Stimulated activated CD8-positive, alpha-beta memory T cell treated with anti-CD3 and anti-CD28 coated beads, Interleukin-4, amount 100 ng/mL, for 1 hour (primary cell): ENCODE measurements at places on chromosomes 2 and 18.

DNA sequence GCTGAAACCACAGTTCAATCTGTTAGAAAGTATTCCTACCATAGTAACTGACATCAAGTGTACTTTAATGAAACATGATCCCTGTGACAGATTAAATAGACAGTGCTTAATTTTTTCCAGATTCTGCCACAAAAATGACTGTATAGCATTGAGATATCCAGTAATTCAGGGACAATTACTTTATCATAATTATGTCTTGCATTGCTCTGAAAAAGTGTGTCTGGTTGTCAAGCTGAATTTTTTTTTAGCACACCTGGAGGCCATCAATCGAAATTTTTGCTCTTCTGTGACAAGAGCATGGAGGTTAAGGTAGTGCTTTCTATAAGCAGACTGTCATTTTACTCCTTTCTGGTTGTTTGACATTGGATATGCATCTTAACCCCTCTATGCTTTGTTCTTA is 1083.8 kb upstream of the NRXN1 start:
- no peak for DNase-seq

GRCh38 chr18:12321333-12321732 is 13.3 kb downstream of the TUBB6 start:
- DNase-seq: no peak

DNA sequence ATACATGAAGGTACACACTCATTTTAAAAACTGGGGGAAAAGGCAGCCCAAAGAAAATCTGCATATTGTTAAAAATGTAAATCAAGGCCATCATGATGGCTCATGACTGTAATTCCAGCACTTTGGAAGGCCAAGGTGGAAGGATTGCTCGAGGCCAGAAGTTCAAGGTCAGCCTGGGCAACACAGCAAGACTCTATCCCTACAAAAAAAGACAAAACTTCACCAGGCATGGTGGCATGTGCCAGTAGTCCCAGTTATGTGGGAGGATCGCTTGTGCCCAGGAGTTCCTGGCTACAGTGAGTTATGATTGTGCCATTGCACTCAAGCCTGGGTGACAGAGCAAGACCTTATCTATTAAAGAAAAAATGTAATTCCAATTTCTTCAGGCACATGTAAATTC is 34.6 kb upstream of the TMEM247 start:
- no peak for DNase-seq

DNA sequence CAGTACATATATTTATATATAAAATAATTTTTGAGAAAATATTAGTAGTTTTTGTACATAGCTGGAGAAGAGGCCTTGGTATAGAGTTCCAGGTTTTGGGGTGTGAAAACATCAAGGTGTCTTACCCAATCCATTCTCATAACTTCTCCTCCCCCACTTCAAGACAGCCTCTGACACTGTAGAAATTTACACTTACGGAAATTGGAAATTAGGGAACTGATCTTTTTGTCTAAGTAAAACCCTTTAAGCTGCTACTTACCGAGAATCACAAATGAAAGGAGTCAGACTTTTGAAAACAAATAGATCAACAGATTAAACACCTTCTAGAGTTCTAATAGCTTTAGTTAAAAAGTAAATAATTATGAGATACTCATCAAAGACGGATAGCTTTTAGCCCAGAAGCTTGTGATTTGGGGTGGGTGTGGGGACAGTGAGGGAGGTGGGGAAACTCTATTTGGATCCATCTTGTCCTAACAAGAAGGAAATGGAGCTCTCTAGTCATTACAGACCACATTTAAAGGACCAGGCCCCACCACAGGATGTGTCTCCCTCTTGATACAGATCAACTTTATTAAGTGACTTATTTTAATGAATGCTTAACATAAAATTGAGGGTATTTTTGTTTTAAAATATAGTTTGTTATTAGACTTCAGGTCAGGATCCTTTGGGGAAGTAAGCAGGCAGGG is 11.1 kb upstream of the FBXO11 start:
- no peak for DNase-seq

GRCh38 chr2:211367711-211368110 is 811.3 kb downstream of the CPS1 start:
- DNase-seq: no peak

DNA sequence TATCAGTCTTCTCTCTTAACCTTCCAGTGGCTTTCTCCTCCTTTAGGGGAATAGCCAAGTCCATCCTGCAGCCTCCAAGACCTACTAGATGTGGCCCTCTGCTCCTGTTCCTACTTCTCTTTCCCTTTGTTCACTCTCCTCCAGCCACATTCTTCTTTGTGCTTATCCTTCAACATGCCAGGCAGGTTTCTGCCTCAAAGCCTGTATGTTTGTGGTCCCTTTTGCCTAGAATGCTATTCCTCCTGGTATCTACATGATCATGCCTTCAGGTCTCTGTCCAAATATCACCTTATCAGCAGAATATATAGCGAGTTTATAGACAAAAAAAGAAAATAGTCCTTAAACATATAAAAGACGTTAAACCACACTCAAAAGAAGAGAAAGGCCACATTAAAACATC is 5.5 kb downstream of the LYG2 start:
- DNase-seq: no peak

GRCh38 chr2:181575024-181575649 is 81.8 kb downstream of the CERKL start:
- DNase-seq: no peak

DNA sequence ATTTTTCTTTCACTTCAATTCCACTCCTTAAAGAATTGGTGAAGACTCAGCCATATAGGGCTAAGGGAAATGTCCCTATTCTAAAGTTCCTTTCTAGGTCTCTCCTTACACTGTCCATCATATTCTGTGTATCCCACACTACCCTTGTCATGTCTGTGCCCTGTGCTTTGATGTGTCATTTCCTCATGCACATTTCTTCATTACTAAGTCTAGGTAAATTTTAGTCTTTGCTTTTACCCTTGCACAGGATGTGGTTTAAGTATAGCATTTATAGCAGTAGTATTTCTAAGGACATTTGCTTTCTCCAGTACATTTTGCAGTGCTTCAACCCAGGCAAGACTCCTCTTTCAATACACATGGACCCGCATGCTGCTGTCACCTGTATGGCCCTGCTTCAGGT is 221.5 kb upstream of the ACVR2A start:
- no peak for DNase-seq

DNA sequence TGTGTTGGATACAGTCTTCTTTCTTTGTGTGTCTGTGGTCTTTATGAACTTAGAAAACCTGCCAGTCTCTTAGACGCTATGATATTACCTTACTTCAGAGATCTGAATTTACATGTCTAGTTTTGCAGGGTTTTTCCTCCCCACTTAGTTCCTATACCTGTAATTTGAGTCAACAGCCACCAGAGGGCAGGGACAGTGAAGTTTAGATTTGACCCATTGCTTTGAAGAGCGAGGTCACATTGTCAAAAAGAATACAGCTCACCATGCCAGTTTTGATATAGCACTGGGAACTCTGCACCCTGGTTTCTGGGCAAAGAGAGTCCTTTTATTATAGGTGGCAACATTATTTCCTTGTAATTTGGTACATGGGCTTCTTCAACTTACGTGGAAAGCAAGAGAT is 102.3 kb downstream of the MAPK4 start:
- no peak for DNase-seq

DNA sequence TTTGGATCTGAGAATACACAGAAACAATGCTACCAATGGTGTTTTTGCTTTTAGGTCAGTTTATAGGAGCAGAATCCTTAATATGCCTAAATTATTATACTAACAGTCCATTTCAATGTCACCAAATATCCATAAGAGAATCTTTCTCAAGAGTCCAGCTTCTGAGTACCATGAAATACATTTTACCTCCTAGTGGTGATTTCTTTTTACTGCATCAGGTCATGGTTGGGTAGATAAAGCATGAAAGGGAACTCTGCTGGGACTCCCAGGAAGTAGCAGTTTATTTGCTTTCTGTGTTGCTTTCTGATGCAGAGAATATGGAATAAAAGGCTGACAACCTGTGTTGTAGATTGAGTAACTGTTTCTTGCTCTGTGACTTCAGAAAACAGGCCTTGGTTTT is 115.6 kb downstream of the PPP1R1C start:
- no peak for DNase-seq

DNA sequence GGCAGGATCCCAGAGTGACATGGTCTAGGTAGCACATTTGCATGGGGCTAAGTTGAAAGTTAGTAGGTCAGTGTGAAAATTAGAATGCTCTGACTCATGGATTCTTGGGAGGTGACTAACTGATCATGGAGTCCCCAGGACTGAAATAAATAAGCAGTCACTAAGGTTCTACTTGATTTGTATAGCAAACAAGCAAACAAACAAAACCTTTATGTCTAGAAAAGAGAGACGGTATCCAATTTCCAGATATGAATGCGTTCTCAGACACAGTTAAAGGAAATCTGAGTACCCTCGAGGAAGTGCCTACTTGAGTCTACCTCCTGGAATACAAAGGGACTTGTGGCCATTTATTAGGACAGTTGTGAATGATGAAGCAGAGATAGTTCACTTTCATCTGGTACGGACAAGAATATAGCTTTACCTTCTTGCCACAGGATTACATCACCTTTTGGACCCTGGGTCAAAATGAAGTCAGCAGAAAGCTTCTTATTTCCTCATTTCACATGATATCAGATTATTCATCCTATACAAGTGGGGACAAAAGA is 54.3 kb upstream of the AGPS start:
- no peak for DNase-seq

DNA sequence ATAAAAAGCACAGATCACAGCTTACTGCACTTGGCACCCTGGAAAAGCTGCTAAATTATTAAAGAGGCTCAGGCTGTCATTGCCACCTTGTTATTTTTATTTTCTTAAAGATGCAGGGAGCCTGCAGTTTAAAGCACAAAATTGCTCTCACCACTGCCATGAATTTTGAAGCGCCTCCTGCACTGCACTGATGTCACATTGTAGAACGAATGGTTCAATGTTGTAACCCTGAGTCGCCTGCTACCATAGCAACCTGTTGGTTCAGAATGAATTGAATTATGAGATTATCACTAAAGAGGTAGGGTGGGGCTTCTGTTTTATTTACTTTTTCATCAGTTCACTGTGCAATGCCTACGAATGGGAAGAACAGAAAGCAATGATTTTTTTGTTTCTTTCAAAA is 16.5 kb downstream of the SCG2 start:
- DNase-seq: no peak
